ENCODE measurements at places on chromosomes 3 and 15. TPM values are rescaled to one million over a fixed set of nuclear protein-coding genes. Genes with fewer than 3 reads are reported as not detected.
A peak's percentile ranks its signal among the peaks of the same experiment; 100 is the strongest.

Gene RARB
- 70.7 TPM for total RNA-seq

Gene SEC22A
- 65.4 TPM for total RNA-seq

Gene IL5RA
- total RNA-seq, result 0.69 TPM

DNA sequence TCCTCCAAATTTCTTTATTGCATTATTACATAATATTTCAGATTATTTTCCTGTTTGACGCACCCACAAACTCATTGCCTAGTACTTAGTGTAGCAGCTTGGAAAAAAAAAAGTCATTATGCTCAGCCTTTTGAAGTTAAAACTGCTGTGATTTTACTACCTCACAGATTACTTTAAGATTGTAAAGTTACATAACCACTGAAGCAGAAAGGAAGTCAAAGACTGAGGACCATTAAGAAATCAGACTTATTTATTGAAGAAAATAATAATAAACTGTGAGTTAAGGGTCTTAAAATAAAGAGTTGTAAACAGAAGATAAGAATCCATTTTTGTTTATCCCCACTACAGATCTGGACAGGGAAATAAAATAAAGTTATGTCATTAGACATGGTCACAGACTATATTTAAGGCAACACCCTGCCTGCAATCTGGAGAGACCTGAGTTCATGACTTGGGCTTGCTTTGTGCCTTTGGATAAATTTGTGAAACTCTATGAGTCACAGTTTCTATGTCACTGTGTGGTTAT lies 212.1 kb upstream of the ROBO2 start:
- peak; percentile 8 for DNase-seq

- no peak for DNase-seq
These were observed 15.5 kb upstream of the CHD2 start for GRCh38 chr15:92884436-92885223.

DNA sequence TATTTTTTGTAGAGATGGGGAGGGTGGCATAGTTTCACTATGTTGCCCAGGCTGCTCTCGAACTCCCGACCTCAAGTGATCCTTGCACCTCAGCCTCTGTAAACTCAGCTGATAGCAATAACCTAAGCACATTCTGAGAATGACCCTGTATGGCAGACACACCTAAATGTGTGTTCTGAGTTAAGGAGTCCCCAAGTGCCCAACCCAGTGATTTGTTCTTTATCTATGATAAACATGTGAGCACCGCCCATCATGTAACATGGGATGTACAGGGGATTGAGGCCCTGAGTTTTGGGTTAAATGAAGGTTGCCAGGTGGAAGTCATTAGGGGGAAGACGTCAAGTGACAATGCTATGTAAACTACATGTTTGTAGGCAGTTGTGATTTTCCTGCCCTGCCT lies 5.7 kb downstream of the NCEH1 start:
- no peak for DNase-seq

GRCh38 chr3:35944926-35945710 lies 305.8 kb downstream of the ARPP21 start:
- DNase-seq, result no peak

DNA sequence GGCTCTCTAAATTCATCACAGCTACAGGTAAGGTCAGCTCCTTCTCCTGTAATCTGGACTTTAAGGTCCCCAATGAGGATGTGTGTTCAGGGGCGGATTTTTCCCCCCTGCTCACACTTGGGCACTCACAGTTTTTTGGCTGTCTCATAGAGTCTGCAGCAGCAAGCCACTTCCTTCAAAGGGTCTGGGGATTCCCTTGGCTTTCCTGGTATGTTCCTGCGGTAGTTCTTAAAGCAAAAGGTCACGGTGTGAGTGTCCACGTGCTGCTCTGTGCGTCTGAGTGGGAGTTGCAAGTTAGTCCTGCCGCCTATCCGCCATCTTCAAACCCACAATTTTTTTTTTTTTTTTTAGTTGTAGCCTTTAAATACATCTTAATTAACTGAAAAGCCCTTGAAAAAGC lies 15.4 kb upstream of the CFAP20DC start:
- DNase-seq, result no peak

DNA sequence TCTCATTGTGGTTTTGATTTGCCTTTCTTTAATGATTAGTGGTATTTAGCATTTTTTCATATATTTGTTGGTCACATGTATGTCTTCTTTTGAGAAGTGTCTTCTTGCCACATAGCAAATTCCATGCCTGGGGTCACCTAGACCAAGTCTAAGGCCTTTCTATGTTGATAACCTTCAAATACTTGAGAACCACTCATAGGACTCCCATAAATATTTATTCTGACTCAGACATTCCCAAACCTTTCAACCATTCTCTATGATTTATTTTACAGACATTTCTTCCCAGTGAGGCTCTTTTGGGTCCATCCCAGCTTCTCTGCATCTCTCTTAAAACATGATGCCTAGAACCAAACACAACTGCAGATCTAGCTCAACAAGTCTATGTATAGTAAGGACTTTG lies 69.2 kb downstream of the ATP8B4 start:
- DNase-seq, result no peak

DNA sequence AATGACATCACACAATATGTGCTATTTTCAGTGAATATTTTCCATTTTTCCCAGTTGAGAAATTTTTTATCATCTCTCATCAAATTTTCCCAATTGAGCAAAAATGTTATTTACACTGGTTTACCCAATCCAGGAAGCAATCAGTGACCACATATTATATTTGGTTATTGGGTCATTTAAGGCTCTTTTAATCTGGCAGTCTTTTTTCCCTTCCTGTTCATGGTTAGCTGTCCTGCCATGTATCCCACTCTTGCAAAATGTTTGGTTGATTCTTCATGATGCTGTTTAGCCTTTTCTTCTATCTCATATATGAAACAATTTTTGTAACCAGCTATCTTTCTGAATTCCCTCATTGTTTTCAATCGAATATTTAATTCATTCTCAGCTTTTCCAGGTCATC lies 626.0 kb downstream of the RBMS3 start:
- no peak for DNase-seq

GRCh38 chr15:65841121-65841930 lies 28.0 kb upstream of the RAB11A start:
- DNase-seq, result no peak

- DNase-seq, result no peak
These were observed 87.1 kb downstream of the WNT7A start for GRCh38 chr3:13792512-13793371.

DNA sequence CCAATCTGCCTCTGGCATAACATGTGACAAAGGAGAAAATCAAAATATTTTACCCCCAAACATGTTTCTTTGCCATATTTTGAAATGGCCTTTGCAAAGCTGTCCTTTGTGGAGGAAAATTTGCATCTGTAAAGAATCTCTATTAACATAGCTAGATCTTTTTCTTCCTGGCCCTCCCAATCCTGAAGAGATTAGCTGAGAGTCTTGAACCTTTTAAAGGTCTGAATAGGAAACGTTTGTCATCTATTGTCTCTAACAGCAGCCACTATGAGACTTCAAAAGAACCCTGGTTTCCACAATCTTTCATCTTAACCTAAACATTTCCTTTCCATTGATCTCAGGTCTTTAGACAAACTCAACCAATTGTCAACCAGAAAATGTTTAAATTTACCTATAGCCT lies 520.9 kb upstream of the TGFBR2 start:
- DNase-seq, result no peak

DNA sequence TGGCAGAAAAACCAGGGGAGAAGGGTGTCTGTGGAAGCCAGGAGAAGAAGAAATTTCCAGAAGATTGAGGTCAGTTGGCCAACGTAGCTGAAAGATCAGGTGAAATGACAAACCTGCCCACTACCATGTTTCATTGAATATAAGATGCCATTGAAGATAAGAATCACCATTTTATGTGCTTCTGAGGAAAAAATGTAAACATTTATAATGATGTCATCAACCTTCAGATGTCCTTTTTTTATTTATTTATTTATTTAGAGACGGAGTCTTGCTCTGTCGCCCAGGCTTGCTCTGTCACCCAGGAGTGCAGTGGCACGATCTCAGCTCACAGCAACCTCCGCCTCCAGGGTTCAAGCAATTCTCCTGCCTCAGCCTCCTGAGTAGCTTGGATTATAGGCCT lies 4.9 kb upstream of the PODXL2 start:
- DNase-seq, result no peak

DNA sequence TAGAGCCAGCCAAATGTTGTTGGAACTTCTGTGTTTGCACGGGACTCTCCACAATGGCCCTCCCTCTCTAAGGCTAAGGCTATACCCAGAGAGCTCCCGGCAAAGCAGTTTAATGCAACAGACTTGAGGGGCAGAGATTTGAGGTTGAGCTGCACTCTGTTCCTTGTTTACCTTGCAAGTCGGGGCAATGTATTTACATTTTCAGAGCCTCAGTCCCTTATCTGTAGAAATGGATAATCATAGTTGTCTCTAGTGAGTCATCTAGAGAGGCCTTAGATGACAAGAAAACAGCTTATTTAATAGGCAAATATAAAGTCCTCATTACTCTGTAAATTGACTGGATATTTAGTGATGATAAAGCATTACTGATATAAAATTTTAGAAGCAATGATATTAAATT lies 917.7 kb downstream of the MCTP2 start:
- DNase-seq, result no peak

- DNase-seq, result no peak
These were observed 19.0 kb upstream of the TSEN2 start for GRCh38 chr3:12465151-12465835.

GRCh38 chr3:20698896-20699295 lies 512.9 kb upstream of the SGO1 start:
- no peak for DNase-seq

DNA sequence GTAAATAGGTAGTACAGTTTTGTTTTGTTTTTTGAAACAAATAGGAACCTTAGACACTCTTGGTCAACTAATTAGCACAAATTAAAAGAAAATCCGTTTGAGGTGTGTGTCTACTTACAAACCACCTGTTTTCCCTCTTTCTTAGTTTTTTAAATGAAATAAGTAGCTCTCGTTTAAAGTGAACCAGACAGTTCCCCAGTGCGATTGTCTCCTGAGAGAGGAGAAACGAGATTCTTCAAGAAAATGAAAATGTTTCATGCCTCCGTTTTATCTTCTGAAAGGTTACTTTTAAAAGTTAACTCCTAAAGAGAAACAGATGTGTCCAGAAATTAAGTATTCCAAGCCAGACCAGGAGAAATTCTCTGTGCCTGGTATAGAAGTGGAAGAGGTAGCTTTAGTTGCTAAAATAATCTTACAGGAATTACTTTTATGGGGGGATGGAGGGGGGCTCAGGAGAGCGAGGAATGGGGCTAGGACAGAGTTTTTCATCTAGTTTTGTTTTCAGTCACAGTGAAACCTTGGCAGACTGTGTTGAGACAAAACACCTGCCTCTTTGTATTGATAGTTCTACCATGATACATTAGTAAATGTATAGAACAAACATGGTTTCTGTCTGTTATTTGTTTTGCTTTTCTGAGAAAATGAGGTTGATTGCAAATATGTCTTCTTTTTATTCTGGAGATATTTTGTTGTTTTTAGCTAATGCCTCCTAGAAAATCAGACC lies 155.1 kb upstream of the CNTN4 start:
- DNase-seq, result no peak

Data from urinary bladder (tissue), 4 donors.